ENCODE measurements at places on chromosomes 1 and 21.

DNA sequence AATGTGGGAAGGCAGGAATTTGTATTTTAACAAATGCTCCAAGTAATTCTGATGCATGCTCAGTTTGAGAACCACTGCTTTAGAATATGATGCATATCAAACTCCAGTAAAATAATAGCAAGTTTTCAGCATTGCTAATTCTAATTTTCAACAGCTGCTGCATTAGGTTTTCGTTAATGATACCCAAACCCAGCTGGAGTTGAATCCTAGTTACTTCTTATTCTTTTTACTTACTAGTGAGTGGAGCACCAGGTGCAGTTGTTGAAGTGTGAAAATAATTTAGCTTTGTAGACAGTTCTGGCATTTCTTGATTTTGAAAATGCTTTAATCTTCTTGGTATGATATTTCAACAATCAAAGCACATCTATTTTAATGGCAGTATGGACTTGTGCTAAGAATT lies 138.5 kb downstream of the HS2ST1 start:
- no peak for DNase-seq

- no peak for DNase-seq
Observed at GRCh38 chr1:6686294-6686693, 15.3 kb downstream of the DNAJC11 start.

- no peak for DNase-seq
Observed at GRCh38 chr1:225418059-225418458, 9.8 kb downstream of the LBR start.

GRCh38 chr1:12014141-12014991 lies 4.9 kb upstream of the MIIP start:
- no peak for DNase-seq

GRCh38 chr1:85655315-85655714 lies 52.9 kb downstream of the ZNHIT6 start:
- no peak for DNase-seq

DNA sequence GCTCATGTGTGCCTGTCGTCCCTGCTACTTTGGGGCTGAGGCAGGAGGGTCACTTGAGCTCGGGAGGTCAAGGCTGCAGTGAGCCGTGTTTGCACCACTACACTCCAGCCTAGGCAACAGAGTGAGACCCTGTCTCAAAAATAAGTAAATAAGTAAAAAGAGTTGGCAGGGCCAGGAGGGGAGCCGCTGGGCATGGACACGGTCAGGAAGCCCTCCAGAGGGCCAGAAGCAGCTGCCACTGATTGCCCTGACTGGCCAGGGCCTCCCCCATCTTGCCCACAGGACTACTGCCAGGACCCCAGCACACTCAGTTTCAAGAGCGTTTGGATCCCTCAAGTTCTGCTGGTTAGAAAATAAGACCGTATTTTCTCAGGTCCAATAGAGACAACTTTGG lies 112.2 kb upstream of the IPO9 start:
- no peak for DNase-seq
